PC-3 (cell line): ENCODE measurements at places on chromosomes 7 and 10. TPM values are rescaled to one million over a fixed set of nuclear protein-coding genes. Genes with fewer than 3 reads are reported as not detected.

GRCh38 chr10:126117196-126117595, 220.8 kb downstream of the FANK1 start:
- H3K27ac ChIP-seq = no peak overlapping the region
- no peak overlapping the region for H3K4me3 ChIP-seq

Gene NPY
- not detected in 2 replicates for total RNA-seq

Gene SPACDR
- total RNA-seq = 0.11 and 2.5 TPM in 2 replicates

DNA sequence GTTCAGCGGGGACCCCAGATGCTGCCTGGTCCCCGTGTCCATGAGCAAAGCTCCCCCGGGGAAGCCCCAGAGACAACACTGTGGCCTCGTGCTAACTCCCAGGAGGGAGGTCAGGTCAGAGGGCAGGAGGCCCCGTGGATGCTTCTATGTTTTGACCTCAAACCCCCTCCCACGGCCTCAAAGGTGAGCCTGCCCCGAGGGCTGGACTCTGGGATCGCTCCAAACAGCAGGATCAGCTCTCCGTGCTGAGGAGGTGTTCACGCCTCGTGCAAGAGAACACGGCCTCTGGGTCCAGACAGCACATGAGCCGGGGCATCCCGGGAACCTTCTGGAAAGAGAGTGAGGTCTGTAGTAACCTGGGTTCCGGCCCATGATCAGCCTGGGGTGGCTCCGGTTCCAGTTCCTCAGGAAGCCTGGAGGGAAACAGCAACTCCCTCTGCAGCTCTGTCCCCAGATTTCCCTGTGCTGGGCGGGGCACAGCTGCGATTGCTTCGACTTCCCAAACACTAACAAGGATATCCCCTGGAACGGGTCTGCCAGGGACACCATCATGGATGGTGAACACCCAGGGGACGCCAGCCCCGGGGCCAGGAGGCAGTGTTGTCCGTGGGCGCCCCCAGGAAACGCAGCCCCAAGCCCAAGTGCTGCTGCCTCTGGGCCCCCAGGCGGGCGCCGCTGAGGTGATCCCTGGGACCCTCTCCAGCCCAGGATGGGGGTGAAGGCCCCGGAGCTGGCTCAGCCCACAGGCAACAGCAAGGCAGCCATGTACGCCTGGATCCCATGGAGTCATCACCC, 18.0 kb upstream of the INPP5A start:
- no peaks in the 10 kb centered on the region for H3K36me3 ChIP-seq
- peak overlapping the region; percentile 31; the same call in 1 of the 2 replicates for H3K4me3 ChIP-seq
- no peak overlapping the region for H3K27ac ChIP-seq
- DNase-seq = no peak
- H3K4me1 ChIP-seq = peaks cover 30% of the 10 kb centered on the region
- no peaks in the 10 kb centered on the region for H3K27me3 ChIP-seq

Gene GJC3
- 0.18 TPM in 1 of 2 replicates, not detected in the other for total RNA-seq

Gene OR6B1
- not detected in 2 replicates for total RNA-seq

DNA sequence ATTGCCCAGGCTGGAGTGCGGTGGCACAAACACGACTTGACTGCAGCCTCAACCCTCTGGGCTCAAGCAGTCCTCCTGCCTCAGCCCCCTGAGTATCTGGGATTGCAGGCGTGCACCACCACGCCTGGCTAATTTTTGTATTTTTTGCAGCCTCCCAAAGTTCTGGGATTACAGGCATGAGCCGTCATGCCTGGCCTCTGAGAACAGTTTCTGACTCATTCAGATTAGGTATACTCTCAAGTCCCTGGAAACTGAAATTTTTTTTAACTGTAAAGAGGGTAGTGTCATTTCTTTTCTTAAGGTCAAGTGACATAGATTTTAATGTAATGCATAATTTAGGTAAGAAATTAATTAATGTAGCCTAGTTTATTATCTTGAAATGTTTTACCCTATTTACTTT, 104.7 kb downstream of the SEPTIN7 start:
- no peaks in the 10 kb centered on the region for H3K4me1 ChIP-seq
- H3K27ac ChIP-seq = no peak overlapping the region
- DNase-seq = no peak
- peaks cover 7% of the 10 kb centered on the region; the same call in 1 of the 2 replicates for H3K36me3 ChIP-seq
- H3K27me3 ChIP-seq = no peaks in the 10 kb centered on the region

DNA sequence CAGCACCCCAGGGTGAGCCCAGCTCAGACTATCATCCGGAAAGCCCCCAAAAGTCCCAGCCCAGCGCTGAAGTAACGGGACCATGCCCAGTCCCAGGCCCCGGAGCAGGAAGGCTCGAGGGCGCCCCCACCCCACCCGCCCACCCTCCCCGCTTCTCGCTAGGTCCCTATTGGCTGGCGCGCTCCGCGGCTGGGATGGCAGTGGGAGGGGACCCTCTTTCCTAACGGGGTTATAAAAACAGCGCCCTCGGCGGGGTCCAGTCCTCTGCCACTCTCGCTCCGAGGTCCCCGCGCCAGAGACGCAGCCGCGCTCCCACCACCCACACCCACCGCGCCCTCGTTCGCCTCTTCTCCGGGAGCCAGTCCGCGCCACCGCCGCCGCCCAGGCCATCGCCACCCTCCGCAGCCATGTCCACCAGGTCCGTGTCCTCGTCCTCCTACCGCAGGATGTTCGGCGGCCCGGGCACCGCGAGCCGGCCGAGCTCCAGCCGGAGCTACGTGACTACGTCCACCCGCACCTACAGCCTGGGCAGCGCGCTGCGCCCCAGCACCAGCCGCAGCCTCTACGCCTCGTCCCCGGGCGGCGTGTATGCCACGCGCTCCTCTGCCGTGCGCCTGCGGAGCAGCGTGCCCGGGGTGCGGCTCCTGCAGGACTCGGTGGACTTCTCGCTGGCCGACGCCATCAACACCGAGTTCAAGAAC, 1.1 kb downstream of the VIM start:
- DNase-seq = peak; percentile 40
- H3K4me3 ChIP-seq = peak overlapping the region; percentile 87
- H3K27me3 ChIP-seq = no peaks in the 10 kb centered on the region
- peaks cover 10% of the 10 kb centered on the region for H3K4me1 ChIP-seq
- H3K36me3 ChIP-seq = peaks cover 21% of the 10 kb centered on the region

GRCh38 chr7:118312966-118313365, 88.5 kb downstream of the ANKRD7 start:
- H3K4me3 ChIP-seq = no peak overlapping the region
- no peaks in the 10 kb centered on the region for H3K36me3 ChIP-seq

- DNase-seq = no peak
- H3K27me3 ChIP-seq = no peaks in the 10 kb centered on the region
- H3K27ac ChIP-seq = no peak overlapping the region
- H3K4me1 ChIP-seq = peaks cover 33% of the 10 kb centered on the region
- peak overlapping the region; percentile 96 for H3K4me3 ChIP-seq
These were observed 3.8 kb downstream of the ZYX start for GRCh38 chr7:143384661-143385631.

Gene AMPH
- not detected in 2 replicates for total RNA-seq

Gene BTBD16
- total RNA-seq = not detected in 2 replicates

Gene HOXA10
- 36.0 and 46.1 TPM in 2 replicates for total RNA-seq

GRCh38 chr10:42743697-42744096, 38.9 kb upstream of the BMS1 start:
- H3K27me3 ChIP-seq = peaks cover 11% of the 10 kb centered on the region
- no peaks in the 10 kb centered on the region for H3K36me3 ChIP-seq
- no peak for DNase-seq
- H3K4me3 ChIP-seq = no peak overlapping the region
- no peaks in the 10 kb centered on the region for H3K4me1 ChIP-seq
- no peak overlapping the region for H3K27ac ChIP-seq

Gene SPDYE18
- total RNA-seq = 1.1 TPM in 1 of 2 replicates, not detected in the other

- H3K27me3 ChIP-seq = no peaks in the 10 kb centered on the region
- no peak overlapping the region for H3K27ac ChIP-seq
These were observed 766.4 kb downstream of the GRID1 start for GRCh38 chr10:85600026-85600743.

Gene NRAP
- total RNA-seq = not detected in 2 replicates

DNA sequence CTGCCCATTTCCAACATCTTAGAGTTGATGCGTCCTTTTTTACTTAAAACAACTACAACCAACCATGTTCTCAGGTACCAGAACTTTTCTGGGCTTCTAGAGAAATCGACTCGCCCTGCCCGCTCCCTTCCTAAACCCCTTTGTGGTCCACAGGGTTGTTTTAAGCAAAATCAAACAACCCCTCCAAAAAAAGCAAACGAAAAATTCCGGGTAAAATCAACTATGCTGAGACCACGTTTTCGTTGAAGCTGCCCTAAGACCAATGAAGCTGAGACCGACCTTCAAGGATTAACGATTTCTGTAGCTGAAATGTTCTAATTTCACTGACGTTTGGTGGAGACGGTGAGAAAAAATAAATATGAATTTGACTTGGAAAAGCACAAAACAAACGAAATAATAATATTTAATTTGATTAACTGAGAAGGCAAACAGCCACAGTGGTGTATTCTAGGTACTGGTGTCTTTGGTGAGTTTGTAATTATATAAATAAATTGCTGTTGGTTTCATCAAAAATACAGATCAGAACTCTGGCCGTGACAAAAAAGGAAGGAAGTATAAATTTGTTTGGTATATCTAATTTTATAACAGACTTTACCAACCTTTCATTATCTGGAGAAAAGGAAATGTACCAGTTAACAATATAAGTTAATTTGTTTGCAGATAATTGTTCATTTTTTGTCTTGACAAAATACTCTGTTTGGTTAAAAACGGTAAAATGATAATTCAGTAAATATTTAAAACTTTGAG, 4.7 kb upstream of the IGF2BP3 start:
- H3K4me1 ChIP-seq = peaks cover 14% of the 10 kb centered on the region
- H3K36me3 ChIP-seq = no peaks in the 10 kb centered on the region
- peaks cover 24% of the 10 kb centered on the region; the same call in 1 of the 2 replicates for H3K27me3 ChIP-seq
- peak overlapping the region; percentile 63 for H3K4me3 ChIP-seq
- H3K27ac ChIP-seq = peak overlapping the region; percentile 39

- H3K4me1 ChIP-seq = no peaks in the 10 kb centered on the region
- no peaks in the 10 kb centered on the region for H3K36me3 ChIP-seq
- H3K27me3 ChIP-seq = no peaks in the 10 kb centered on the region
- no peak overlapping the region for H3K27ac ChIP-seq
- no peak for DNase-seq
- H3K4me3 ChIP-seq = no peak overlapping the region
These were observed 211.9 kb upstream of the VSTM2A start for GRCh38 chr7:54330216-54330800.

GRCh38 chr10:12697764-12698163, 303.7 kb downstream of the CCDC3 start:
- no peak overlapping the region for H3K4me3 ChIP-seq
- no peak for DNase-seq
- H3K4me1 ChIP-seq = peaks cover 12% of the 10 kb centered on the region
- no peak overlapping the region for H3K27ac ChIP-seq
- no peaks in the 10 kb centered on the region for H3K36me3 ChIP-seq

Gene IGF2BP3
- 8.9 and 11.7 TPM in 2 replicates for total RNA-seq

GRCh38 chr7:28605427-28606085, 193.2 kb downstream of the CREB5 start:
- H3K27ac ChIP-seq = no peak overlapping the region
- no peak overlapping the region for H3K4me3 ChIP-seq
- H3K27me3 ChIP-seq = no peaks in the 10 kb centered on the region
- DNase-seq = no peak

- H3K4me1 ChIP-seq = peaks cover 10% of the 10 kb centered on the region
- DNase-seq = peak; percentile 45
- no peaks in the 10 kb centered on the region for H3K36me3 ChIP-seq
- H3K27me3 ChIP-seq = no peaks in the 10 kb centered on the region
- H3K27ac ChIP-seq = no peak overlapping the region
These were observed 217.7 kb upstream of the FZD1 start for GRCh38 chr7:91046322-91047089.

DNA sequence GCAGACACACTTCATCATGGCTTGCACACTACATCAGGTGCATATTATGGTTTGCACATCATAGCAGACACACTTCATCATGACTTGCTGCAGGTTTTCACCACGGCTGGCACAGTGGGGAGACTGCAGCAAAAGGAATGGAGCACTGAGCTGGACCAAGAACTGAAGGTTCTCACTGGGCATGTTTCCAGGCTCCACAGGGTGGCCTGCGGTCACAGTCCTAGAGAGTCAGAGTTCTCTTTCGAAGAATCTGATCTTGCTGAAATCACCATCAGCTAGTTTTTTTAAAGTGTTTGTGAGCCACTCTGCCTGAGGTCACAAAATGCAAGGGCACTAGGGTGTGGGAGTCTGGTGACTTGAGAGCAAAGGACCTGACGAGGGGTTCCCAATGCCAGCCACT, 140.4 kb upstream of the NPY start:
- H3K27me3 ChIP-seq = no peaks in the 10 kb centered on the region
- no peak for DNase-seq
- no peak overlapping the region for H3K27ac ChIP-seq
- no peaks in the 10 kb centered on the region for H3K4me1 ChIP-seq
- no peak overlapping the region for H3K4me3 ChIP-seq

GRCh38 chr7:56605146-56605545, 488.9 kb upstream of the NUPR2 start:
- no peaks in the 10 kb centered on the region for H3K36me3 ChIP-seq
- H3K4me3 ChIP-seq = no peak overlapping the region
- DNase-seq = no peak
- H3K4me1 ChIP-seq = no peaks in the 10 kb centered on the region

- no peak overlapping the region for H3K4me3 ChIP-seq
- H3K27me3 ChIP-seq = no peaks in the 10 kb centered on the region
- no peaks in the 10 kb centered on the region for H3K4me1 ChIP-seq
- no peak for DNase-seq
These were observed 71.7 kb downstream of the KIF20B start for GRCh38 chr10:89773081-89773480.

Gene ZNF804B
- total RNA-seq = not detected in 2 replicates

Gene SRRM3
- total RNA-seq = 0.66 and 3.2 TPM in 2 replicates

- H3K27ac ChIP-seq = no peak overlapping the region
- no peaks in the 10 kb centered on the region for H3K36me3 ChIP-seq
- no peaks in the 10 kb centered on the region for H3K27me3 ChIP-seq
These were observed 103.6 kb downstream of the SPDYE5 start for GRCh38 chr7:75595766-75596165.

Gene FXYD4
- total RNA-seq = not detected in 2 replicates

- no peaks in the 10 kb centered on the region for H3K27me3 ChIP-seq
- H3K36me3 ChIP-seq = no peaks in the 10 kb centered on the region
- peaks cover 29% of the 10 kb centered on the region for H3K4me1 ChIP-seq
- H3K4me3 ChIP-seq = no peak overlapping the region
- H3K27ac ChIP-seq = no peak overlapping the region
These were observed 24.4 kb downstream of the MTURN start for GRCh38 chr7:30159163-30159562.
